ENCODE measurements at places on chromosomes 2 and 18.
A peak's percentile ranks its signal among the peaks of the same experiment; 100 is the strongest.

DNA sequence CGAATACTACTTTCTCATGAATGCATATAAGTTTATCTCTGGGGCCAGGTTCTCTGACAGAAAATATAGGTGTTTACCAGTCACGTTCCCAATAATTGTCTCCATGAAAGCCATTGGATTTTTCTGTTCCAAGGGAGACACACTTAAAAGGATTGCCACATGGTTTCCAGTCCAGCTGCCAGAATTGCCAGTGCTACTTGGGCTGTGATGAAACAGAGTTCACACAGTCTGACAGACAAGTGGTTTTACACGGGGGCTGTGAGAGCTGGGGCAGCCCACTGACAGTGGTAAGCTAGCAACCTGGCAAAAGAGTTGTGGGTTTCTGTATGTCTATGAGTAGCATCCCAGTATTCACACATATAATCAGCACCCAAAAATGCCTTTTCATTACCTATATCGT is 27.7 kb upstream of the ATRAID start:
- H3K27ac ChIP-seq = no peak overlapping the region
- H3K4me3 ChIP-seq = no peak overlapping the region
- no peaks in the 10 kb centered on the region for H3K36me3 ChIP-seq
- no peaks in the 10 kb centered on the region for H3K4me1 ChIP-seq
- peaks cover 42% of the 10 kb centered on the region for H3K27me3 ChIP-seq

DNA sequence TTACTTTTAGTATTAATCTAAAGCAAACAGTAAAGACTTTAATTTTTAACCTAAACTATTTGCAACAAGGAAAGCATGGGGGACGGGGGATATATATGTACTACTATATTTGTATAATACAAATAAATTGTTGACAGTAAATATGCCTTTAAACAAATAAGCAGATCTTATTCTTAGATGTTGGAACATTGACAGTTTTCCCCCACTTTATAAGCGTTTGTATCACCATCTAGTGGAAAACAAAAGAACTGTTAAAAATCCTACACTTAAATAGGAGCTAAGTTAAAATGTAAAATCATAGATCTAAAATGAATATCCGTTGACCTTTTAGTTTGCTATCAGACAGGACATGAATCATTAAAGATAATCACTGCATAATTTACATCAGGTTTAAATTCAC is 50.0 kb downstream of the RBBP8 start:
- H3K27ac ChIP-seq = no peak overlapping the region
- H3K4me1 ChIP-seq = peaks cover 15% of the 10 kb centered on the region
- no peak overlapping the region for H3K4me3 ChIP-seq

- no peaks in the 10 kb centered on the region for H3K36me3 ChIP-seq
- no peak overlapping the region for H3K4me3 ChIP-seq
- H3K27me3 ChIP-seq = peaks cover 1% of the 10 kb centered on the region
- no peak overlapping the region for H3K27ac ChIP-seq
Observed at GRCh38 chr2:118729760-118730159, 117.7 kb downstream of the EN1 start.

- no peak overlapping the region for H3K4me3 ChIP-seq
- peaks cover 6% of the 10 kb centered on the region for H3K27me3 ChIP-seq
- no peaks in the 10 kb centered on the region for H3K36me3 ChIP-seq
Observed at GRCh38 chr2:85905891-85906290, 17.1 kb upstream of the ST3GAL5 start.

- DNase-seq = no peak
- no peaks in the 10 kb centered on the region for H3K27me3 ChIP-seq
- no peak overlapping the region for H3K4me3 ChIP-seq
- H3K4me1 ChIP-seq = peaks cover 19% of the 10 kb centered on the region
- peak overlapping the region; percentile 55 for H3K27ac ChIP-seq
Observed at GRCh38 chr2:11203480-11203879, 48.2 kb downstream of the SLC66A3 start.

DNA sequence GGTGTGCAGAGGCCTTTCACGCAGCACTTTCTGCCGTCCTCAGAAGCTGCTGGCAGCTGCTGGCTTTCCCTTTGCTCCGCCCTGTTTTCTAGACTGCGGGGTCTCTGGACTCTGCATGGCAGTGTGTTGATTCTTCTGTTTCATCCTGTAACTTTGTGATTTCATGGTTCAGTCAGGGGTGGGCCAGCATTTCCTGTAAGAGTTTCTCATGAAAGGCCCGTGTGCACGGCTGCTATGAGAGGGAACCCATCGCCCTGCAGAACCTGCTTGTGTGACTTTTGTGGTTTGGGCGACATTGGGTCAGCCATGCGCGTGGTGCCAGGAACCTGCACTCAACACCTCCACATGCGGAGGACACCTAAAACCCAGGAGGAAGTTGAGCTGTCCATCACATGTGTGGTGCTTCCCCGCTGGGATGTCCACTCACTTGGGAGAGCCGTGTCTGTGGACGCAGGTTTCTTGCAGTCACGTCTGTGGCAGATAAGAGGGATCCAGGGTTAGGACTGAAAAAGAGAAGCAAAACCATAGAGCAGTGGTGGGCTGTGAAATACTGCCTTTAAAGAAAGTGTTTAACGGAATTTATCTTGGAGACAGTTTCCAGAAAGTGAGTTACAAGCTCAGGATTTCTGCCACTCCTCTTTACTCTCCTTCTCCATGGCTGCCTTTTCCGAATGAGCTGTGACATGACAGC is 167.3 kb upstream of the ALKAL2 start:
- no peaks in the 10 kb centered on the region for H3K36me3 ChIP-seq
- peaks cover 23% of the 10 kb centered on the region for H3K27me3 ChIP-seq
- no peak overlapping the region for H3K27ac ChIP-seq
- H3K4me3 ChIP-seq = no peak overlapping the region

GRCh38 chr18:26255695-26256622 is 29.7 kb downstream of the TAF4B start:
- no peaks in the 10 kb centered on the region for H3K27me3 ChIP-seq
- H3K4me3 ChIP-seq = no peak overlapping the region
- peaks cover 4% of the 10 kb centered on the region for H3K36me3 ChIP-seq
- H3K27ac ChIP-seq = no peak overlapping the region

DNA sequence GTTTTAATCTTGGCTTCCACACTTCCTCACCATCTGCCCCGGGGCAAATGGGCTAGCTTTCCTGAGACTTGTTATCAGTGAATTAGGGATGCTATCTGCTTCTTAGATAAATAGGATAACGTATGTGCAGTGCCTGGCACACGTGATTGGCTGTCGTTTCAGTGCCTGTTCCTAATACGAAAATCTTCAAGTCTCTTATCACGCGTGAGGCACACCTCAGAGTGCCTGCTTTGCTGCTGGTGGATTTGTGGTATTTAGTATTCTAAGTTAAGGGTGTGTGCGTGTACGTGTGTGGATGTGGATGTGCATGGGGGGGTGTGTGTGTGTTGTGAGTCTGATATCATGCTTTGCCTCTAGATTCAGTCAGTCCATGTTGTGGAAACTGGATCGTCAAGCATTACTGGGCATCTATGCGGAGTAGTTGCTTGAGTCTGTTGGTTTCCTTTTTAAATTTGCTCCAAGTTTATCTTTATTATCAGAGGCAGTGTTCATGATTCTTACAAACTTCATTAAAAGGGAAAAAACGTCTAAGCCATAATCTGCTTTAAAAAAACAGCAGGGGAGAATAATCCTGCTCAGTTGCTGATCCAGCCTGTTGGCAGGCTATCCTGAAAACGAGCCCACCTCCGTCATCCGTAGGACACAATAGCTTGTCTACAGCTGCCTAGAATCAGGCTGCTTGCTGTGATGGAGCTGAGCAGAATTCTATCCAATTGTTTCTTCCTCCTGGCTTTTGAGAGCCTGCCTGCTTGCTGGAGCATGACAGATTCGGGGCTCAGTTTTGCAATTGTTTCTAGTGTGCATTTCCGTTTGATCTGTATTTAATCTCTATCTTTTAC is 6.6 kb downstream of the SH3RF3 start:
- no peak for DNase-seq
- H3K4me3 ChIP-seq = no peak overlapping the region
- H3K27ac ChIP-seq = no peak overlapping the region
- peaks cover 15% of the 10 kb centered on the region for H3K4me1 ChIP-seq
- H3K36me3 ChIP-seq = no peaks in the 10 kb centered on the region
